Aortic smooth muscle cell (primary cell): ENCODE measurements at places on chromosomes 1 and 21. TPM values are rescaled to one million over a fixed set of nuclear protein-coding genes. Genes with fewer than 3 reads are reported as not detected.

The FMO2 gene
- total RNA-seq, result 0.13 and 0.62 TPM in 2 replicates

The FCER1A gene
- total RNA-seq, result not detected in 2 replicates

The ARHGEF16 gene
- 0.25 and 0.40 TPM in 2 replicates for total RNA-seq

The ZNF683 gene
- not detected in 2 replicates for total RNA-seq

The EXO1 gene
- total RNA-seq, result 6.3 and 13.7 TPM in 2 replicates

The KRTAP19-3 gene
- total RNA-seq, result not detected in 2 replicates

The ZP4 gene
- total RNA-seq, result not detected in 2 replicates

The FAM163A gene
- total RNA-seq, result not detected in 2 replicates

The SELL gene
- 0.79 and 0.81 TPM in 2 replicates for total RNA-seq

The TNFRSF8 gene
- not detected in 2 replicates for total RNA-seq

The RBM11 gene
- total RNA-seq, result not detected in 2 replicates

The LMX1A gene
- total RNA-seq, result not detected in 2 replicates

The RNU5D-1 gene
- total RNA-seq, result not detected in 2 replicates

The PIK3C2B gene
- 2.8 and 4.8 TPM in 2 replicates for total RNA-seq

The HPCA gene
- not detected in 2 replicates for total RNA-seq

The LCE2C gene
- total RNA-seq, result not detected in 2 replicates

The RXFP4 gene
- total RNA-seq, result 0.12 TPM in 1 of 2 replicates, not detected in the other

The RIPK4 gene
- total RNA-seq, result 40.5 and 46.8 TPM in 2 replicates

The OLIG2 gene
- not detected in 2 replicates for total RNA-seq

The PRR9 gene
- not detected in 2 replicates for total RNA-seq

The MNDA gene
- not detected in 2 replicates for total RNA-seq

The JAM2 gene
- total RNA-seq, result 0.26 and 0.93 TPM in 2 replicates

The PADI1 gene
- not detected in 2 replicates for total RNA-seq

The PGBD5 gene
- total RNA-seq, result under 0.01 and 0.06 TPM in 2 replicates

The LHX8 gene
- not detected in 2 replicates for total RNA-seq

The TFF2 gene
- not detected in 2 replicates for total RNA-seq

The LAD1 gene
- not detected in 2 replicates for total RNA-seq
